ENCODE measurements at places on chromosomes 6 and 20. TPM values are rescaled to one million over a fixed set of nuclear protein-coding genes. Genes with fewer than 3 reads are reported as not detected.

The GSTA2 gene
- not detected for total RNA-seq

The HLA-DQA1 gene
- not detected for total RNA-seq

The ZBP1 gene
- total RNA-seq = 0.03 TPM

The SLC4A11 gene
- total RNA-seq = 13.0 TPM

The HLA-DOA gene
- total RNA-seq = not detected

The SOX18 gene
- total RNA-seq = 2.9 TPM

The NNAT gene
- total RNA-seq = not detected

The BNIP5 gene
- total RNA-seq = 0.02 TPM

The PLN gene
- not detected for total RNA-seq

The SAPCD1 gene
- 3.1 TPM for total RNA-seq

The AVP gene
- total RNA-seq = not detected

The BMP7 gene
- total RNA-seq = 0.63 TPM

The OR12D1 gene
- total RNA-seq = not detected

The FKBP1C gene
- 2.1 TPM for total RNA-seq

The ZNF311 gene
- 0.12 TPM for total RNA-seq

The NKX2-2 gene
- not detected for total RNA-seq

The ZBTB2 gene
- 14.3 TPM for total RNA-seq

The CALHM5 gene
- 0.09 TPM for total RNA-seq

The DEFB128 gene
- not detected for total RNA-seq

The CYP21A2 gene
- total RNA-seq = not detected

The ZFP57 gene
- not detected for total RNA-seq

The CDSN gene
- total RNA-seq = 0.05 TPM

The ADGRF4 gene
- total RNA-seq = 18.7 TPM

The DLK2 gene
- total RNA-seq = 9.0 TPM

The NCOA5 gene
- 22.3 TPM for total RNA-seq

The SLC12A5 gene
- total RNA-seq = 10.9 TPM

The NKAIN4 gene
- total RNA-seq = 5.2 TPM

The EDN3 gene
- 2.9 TPM for total RNA-seq

The RNF39 gene
- 0.05 TPM for total RNA-seq

The SLC52A3 gene
- 0.38 TPM for total RNA-seq
